ENCODE measurements at places on chromosomes 12 and 14. TPM values are rescaled to one million over a fixed set of nuclear protein-coding genes. Genes with fewer than 3 reads are reported as not detected.

- no peak for DNase-seq
Measured at GRCh38 chr12:83224012-83224411, 537.3 kb downstream of the TMTC2 start.

DNA sequence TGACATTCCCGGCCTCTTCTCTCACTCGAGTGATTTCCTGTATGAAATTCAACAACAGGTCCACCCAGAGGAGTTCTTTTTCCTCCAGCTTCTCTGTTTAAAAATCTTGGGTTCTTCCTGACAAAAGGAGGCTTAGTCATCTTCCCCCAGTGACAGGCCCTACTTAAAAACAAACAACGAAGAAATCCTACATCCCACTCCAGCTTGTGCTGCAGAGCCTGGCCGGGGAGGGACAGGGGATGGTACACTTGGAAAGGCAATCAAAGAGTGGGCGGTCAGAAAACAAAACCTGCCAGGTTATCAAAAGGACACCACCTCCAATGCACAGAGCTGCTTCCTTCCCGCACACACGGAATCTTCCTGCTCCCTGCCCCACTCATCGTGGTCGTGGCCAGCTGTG is 101.3 kb downstream of the CACNA1C start:
- DNase-seq: no peak

DNA sequence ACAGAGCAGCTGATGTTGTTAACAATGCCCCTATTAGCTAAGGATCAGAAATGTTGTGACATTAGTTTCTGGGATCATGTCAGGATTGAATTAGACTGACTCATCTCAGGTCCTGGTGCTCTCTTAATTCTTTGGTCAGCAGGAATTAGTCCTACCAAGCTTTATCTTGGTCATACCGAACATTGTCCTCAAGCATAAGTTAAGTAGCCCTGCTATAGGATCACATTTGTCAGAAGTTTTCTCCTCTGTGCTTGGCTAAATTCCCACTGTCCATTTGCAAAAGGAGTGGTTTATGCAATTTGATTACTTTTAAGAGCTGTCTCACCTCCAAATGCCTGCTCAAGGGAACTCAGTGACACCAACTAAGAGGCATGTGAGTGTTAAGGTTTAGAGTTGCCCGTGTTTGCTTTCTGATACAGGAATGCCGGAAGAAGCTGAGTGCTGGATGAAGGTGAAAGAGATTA is 48.4 kb upstream of the IFNG-AS1 start:
- peak; percentile 36 for DNase-seq

- peak; percentile 34 for DNase-seq
Measured at GRCh38 chr14:87712396-87713090, 280.4 kb downstream of the GALC start.

GRCh38 chr12:53532524-53533445 is 25.5 kb upstream of the NPFF start:
- DNase-seq: no peak

DNA sequence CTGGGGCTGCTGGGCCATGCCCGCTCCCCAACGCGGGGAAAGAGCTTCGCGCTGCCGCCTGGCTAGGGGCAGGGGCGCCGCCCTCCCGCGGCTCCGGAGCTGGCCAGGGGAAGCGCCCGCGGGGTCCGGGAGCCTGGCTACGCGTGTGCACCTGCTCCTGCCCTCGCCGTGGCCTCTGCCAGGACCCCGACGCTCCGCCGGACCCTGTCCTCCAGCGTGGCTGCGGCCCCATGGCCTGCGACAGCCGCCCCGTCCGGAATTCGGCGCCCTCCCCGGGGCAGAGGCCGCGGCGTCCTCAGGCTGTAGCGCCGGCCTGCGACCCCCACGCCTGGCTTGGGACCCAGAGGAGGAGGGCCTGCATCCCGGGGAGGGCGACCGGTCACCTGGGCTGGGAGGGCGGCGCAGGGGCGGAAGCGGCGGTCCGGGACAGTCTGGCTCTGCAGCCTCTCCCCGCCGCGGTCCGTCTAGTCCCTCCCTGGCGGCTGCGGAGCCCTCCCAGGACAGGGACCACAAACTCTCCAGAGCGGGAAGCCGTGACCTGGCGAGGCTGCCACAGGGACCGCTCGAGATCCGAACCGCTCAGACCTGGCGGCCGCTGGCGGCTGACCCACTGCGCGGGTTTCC is 85.6 kb downstream of the ALG10 start:
- DNase-seq: no peak

DNA sequence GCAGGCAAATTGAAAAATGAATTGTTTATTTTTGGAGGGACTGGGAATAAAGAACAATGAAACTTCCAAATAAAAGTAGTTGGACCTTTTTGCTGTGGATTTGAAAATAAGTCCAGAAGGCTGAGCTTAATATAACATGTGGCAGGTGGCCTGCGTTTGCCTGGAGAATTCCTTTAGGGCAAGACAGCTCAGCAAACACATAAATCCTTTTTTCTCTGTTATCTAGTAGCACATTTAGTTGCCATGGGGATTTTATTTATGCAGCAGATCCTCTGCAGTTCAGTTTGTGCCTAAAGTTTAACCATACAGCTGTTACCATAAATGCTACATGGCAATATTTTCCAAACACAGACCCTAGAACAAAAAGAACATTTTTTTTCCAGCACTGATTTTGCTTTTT is 180.0 kb downstream of the NPAS3 start:
- peak; percentile 26 for DNase-seq

GRCh38 chr12:24730489-24730896 is 218.4 kb downstream of the BCAT1 start:
- no peak for DNase-seq

- DNase-seq: no peak
Measured at GRCh38 chr14:103199124-103199523, 75.9 kb downstream of the TNFAIP2 start.

CRIP2 gene
- 8.3 TPM for total RNA-seq

ITGA7 gene
- 15.2 TPM for total RNA-seq

PLCZ1 gene
- total RNA-seq: not detected

PTPRQ gene
- 0.08 TPM for total RNA-seq

CDC42BPB gene
- total RNA-seq: 41.7 TPM

ASB8 gene
- 27.2 TPM for total RNA-seq

NEUROD4 gene
- not detected for total RNA-seq

Data from hepatocyte (in vitro differentiated cells).